ENCODE measurements at places on chromosomes 11 and 22.

DNA sequence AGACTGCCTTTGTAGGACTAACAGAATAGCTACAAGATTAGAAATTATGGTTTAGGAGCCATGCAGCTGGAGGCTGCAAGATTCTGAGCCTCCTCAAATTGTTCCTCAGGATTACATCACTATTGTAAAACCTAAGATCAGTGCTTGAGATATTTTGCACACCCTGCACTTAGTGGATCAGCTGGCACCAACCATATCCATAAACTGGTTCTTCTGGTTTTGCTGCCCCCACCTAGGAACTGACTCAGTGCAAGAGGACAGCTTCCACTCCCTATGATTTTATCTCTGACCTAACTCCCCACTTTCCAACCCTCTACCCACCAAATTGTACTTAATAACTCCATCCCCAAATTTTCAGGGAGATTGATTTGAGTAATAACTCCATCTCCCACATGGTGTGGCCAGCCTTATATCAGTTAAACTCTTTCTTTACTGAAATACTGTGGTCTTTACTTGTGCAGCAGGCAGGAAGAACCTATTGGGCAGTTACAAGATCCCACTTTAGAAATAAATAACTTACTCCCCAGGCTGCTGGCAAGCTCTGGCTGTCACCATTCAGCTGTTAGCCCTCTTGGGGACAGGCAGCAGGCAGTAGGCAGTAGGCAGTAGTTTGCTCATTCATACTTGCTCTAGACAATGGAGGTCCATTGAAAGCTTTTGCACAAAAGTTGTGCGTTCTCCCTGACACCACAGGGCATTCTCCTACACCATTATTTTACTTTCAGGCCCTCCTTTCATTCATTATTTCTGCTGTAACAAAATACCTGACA lies 119.0 kb downstream of the SLC17A6 start:
- DNase-seq: no peak

DNA sequence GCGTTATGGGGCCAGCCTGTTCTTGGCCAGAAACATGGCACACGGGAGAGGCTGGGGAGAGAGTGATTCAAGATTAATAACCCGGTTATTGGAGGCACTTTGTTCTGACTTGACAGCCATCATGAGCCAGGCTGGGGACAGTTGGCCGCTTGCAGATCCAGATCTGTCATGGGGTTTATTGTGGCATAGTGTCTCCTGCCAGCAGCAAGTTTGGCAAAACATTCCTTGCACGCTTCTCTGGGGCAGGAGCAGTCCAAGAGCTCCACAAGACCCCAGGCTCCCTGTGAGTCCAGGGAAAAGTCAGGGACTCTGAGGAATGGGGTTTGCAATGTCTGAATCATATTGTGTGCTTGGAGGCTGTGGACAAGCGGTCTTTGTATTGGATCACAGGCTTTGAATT lies 270.4 kb downstream of the MIAT start:
- DNase-seq: no peak

DNA sequence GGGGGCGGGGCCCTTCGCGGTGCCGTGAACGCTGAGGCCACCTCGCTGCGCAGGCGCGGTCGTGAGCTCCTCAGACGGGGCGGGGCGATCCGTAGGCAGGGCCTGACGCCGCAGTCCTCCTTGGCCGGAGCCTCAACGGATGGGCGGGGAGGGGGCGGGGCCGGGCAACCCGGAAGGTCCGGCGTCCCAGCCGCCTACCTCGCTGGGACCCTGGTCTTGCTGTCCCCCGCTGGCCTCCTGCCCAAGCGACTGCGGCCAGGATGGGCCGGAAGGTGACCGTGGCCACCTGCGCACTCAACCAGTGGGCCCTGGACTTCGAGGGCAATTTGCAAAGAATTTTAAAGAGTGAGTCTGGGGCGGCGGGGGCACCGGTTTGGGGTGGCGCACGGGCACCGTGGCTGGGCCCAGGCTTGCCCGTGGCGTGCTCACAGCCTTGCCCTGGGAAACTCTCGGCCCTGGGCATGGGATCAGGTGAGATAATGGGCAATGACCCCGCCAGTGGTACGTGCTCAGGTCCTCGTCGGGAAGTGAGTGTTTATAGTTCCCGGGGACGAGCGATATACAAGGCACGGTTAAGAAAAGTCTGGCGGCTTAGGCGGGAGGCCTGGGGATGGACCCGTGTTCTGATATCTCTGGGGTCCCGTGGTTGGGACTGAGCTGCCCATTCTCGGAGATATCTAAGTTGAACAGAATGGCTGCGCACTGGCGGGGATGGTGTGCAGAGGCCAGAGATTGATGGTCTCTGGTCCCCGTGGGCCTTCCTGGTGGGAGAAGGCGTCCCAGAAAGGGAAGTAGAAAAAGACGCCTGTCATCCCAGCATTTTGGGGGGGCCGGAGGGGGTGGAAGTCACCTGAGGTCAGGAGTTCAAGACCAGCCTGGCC lies at the start of gene NADSYN1:
NADSYN1 (plus strand) TSS at position 167 of the 881 bp plus-strand sequence; CDS start at position 261, 94 bp downstream.
- DNase-seq: peak; percentile 98

DNA sequence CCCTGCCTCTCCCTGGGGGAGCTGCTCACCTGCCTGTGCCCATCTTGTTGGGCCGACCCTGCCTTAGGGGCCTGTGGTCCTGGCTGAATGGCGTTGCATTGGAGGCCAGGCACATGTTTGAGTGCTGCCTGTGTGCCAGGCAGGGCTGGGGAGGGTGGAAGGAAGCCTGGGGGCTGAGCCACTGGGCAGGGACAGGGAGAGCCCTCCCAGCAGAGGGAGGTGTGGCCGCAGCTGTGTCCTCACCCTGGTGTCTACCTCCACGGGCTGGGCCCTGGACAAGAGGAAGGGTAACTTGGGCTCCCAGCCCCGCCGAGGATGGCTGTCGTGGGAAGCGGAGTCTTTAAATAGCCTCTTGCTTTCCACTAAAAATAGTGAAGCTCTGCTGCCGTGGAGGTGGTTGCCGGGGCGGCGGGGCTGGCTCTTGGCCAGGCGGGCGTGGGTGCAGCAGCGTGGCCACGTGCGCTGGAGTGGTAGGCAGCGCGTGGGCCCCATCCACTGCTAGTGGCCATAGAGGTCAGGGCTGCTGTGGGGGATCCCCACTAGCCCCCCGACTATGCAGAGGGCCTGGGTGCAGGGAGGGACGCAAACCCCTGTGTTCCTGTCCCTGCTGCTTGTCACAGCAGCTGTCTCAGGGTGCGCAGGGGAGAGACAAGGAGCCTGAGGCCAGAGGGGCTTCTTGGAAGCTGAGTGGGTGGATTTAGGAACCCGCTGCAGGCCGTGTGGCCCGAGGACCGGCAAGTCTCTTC lies 6.2 kb downstream of the ZDHHC8 start:
- DNase-seq: no peak

- DNase-seq: no peak
Observed at GRCh38 chr11:24514219-24514594, 17.4 kb downstream of the LUZP2 start.

DNA sequence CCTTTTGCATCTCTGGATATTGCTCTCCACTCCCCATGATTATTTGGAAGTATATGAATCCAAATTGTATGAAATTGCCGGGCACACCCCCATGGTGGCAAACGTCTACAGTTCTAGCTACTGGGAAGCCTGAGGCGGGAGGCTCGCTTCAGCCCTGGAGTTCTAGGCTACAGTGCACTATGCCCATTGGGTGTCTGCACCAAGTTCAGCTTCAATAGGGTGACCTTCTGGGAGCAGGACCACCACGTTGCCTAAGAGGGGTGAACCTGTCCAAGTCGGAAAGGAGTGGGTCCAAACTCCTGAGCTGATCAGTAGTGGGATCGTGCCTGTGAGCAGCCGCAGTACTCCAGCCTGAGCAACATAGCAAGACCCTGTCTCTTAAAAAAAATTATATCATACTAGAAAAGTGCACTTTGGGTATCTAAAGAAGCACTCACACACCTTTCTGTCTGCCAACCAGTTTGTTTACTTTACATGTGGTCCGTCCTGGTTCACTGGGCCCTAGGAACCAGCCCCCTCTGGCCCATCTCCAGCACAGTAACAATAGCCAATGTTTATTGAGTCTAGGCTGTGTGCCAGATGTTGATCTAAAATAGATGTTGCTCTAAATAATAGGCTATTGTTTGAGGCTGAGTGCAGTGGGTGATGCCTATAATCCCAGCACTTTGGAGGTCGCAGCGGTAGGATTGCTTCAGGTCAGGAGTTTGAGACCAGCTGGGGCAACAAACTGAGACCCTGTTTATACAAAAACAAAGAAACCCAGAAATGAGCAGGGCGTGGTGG lies 16.4 kb upstream of the KAT5 start:
- DNase-seq: no peak

GRCh38 chr11:21888814-21889213 lies 304.1 kb upstream of the ANO5 start:
- no peak for DNase-seq

GRCh38 chr11:74004759-74005615 lies 3.9 kb downstream of the UCP3 start:
- no peak for DNase-seq

DNA sequence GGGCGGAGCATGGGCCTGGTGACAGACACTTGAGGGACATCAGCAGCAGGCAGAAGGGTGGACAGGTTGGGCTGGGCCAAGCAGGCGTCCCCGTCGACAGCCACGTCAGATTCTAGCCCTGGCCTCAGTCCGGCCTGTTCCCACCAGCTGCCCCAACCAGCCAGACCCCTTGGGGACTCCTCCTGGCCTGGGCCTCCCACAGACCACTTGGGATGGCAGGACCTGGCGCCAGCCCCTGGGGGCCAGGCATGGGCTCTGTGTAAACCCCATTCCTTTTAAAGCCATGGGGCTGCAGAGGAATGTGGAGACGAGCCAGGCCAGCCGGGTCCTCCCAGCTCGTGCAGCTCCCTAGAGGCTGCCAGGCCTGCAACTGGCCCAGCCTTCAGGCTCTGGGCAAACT lies 4.7 kb upstream of the SUSD2 start:
- DNase-seq: no peak

GRCh38 chr11:83278351-83278750 lies 7.8 kb downstream of the CCDC90B start:
- no peak for DNase-seq

- DNase-seq: no peak
Observed at GRCh38 chr11:21794306-21794705, 398.6 kb upstream of the ANO5 start.

DNA sequence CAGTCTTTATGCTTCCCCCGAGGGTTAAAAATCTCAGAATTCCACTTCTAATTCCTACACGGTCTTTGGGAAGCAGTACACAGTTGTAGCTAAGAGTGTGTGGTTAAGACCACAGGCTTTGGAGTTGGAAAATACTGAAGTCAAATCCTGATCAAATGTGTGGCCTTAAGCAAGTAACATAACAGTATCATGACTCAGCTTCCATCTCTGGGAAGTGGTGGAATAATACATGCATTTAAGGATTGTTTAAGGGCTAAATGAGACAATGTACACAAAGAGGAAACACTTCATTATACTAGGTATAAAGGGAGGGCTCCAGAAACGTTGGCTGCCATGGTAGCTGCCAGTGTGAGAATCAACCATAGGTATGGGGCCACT lies 71.5 kb downstream of the FAT3 start:
- no peak for DNase-seq

DNA sequence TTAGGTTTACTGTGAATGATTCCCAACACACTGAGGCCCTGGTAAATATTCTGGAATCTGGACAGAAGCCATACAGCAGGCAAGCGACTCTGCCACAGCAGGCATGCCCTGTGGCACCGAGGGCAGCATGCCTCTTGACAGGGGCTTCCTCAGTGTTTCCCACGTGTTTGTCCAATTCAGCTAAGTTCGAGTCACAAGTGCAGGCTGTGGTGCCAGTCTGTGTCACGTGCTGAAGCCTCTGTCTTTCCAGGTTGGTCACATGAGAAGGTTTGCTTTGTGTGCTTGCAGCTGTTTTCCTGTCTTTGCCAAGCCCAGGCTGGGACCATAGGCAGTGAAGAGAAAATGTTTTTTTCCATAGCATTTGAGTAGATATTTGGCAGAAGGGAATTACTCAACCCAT lies 2.4 kb upstream of the PPFIBP2 start:
- peak; percentile 73 for DNase-seq

GRCh38 chr11:65506290-65506771 lies 7.5 kb downstream of the MALAT1 start:
- DNase-seq: no peak

- no peak for DNase-seq
Observed at GRCh38 chr11:11843211-11843621, 1.4 kb downstream of the USP47 start.

DNA sequence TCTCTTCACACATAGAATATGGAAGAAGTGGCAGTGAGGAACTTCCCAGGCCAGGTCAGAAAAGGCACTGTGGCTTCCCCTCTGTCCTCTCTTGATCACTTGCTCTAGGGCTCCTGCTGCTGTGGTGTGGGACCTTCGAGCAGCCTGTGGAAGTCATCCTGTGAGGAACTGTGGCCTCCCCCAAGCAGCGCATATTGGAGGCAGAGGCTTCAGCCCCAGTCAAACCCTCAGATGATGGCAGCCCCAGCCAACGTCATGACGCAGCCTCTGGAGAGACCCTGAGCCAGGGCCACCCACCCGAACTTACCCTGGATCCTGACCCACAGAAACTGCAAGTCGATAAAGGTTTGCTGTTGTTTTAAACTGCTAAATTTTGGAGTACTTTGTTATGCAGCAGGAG lies 444.9 kb downstream of the TBC1D22A start:
- DNase-seq: no peak

DNA sequence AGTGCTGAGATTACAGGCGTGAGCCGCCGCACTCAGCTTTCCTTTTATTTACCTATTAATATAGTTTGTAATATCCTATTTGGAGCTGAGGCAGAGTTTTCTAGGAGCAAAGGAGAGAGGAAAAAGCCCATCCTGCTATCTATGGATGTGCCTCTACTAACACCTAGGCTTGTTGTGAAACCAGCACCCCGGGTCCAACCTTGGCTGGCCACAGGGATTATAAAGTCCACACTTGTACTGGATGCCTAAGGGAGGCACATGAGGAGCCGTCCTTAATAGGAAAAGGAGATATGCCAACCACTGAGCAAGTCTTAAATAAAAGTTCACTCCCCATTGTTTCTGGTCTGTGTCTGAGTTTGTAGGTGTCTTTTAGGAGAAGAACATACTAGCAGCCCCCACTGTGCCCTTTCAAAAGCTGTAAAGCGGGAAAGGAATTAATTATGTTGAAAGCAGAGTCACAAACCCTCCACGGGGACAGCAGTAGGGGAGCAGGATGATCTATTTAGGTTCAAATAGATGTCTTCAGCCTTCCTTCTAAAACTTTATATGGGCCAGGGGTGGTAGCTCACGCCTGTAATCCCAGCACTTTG lies 29.3 kb downstream of the RRP7A start:
- DNase-seq: no peak

GRCh38 chr22:26646158-26646557 lies 11.2 kb upstream of the MIAT start:
- DNase-seq: no peak

- peak; percentile 75 for DNase-seq
Observed at GRCh38 chr11:2269601-2270321, 627 bp downstream of the ASCL2 start.

DNA sequence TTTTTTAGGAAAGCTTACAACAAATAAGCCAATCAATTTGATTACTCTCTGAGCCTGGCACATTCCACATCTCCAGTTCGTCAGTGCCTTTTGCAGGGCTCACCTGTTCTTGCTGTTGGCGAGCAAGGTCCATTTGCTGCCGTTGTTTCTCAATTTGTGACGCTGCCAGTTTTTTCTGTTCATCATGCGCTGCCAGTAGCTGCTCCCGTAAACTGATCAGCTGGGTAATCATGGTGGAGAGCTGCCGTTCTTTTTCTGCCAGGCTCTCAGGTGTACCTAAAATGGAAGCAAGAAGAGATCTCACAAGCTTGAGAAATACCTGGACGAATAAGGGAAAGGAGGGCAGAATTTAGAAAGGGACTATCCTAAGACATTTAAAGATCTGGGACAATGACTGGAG lies 169.7 kb downstream of the SOX6 start:
- no peak for DNase-seq
